ENCODE measurements at places on chromosomes 6 and 20.

- no peak for DNase-seq
Observed at GRCh38 chr20:21325296-21325695, 22.2 kb downstream of the XRN2 start.

DNA sequence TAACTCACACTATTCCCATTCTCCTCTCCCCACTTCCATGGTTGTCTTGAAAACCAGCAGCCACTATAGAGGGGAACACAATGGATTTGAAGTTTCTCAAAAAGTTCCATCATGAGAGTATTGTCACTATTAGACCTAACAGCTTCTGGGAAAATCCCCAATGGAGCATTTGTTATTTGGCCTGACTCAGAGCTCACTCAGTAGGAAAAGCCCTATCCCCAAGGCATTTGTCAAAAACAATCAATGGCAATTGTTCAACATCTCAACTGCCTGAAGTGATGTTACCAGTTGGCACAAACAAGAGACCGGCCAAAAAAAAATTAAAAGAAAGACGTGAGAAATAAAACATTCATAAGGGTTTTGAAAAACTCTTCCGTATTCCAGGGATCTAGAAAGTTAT is 98.8 kb downstream of the MYLK4 start:
- DNase-seq, result no peak

GRCh38 chr6:51049288-51049982 is 230.8 kb downstream of the TFAP2B start:
- no peak for DNase-seq

DNA sequence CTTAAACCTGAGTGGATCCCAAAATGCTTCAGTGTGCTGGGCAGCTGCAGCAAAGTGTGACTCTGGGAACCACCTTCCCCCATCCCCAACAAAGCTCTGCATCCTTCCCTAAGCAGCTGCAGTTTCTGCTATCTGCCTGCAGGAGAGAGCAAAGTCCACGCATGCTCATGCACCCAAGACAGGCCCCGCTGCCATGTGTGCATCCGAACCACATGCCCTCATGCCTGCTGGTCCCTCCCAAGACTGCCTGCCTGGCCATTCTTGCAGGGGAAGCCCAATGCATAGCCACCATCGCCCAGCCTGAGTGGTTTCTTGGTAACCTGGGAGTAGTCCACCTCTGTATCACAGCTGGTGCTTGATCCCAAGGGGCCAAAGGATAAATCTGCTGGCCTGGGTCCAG is 94.3 kb upstream of the OLIG3 start:
- DNase-seq, result no peak

DNA sequence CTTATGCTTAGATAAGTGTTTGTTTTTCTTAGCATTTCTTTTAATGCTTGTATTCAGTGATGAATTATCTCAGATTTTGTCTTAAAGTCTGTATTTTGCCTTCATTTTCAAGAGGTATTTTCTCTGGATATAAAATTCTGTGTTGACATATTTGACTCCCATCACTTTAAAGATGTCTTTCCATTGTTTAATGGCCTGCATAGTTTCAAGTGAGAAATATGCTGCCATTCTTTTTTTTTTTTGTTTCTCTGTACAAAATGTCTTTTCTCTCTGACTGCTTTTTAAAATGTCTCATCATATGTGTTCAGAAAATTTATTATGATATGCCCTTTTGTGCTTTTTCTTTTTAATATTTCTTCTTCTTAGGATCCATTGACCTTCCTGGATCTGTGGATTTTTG is 578.0 kb upstream of the NOX3 start:
- no peak for DNase-seq

- DNase-seq, result no peak
Observed at GRCh38 chr6:150667977-150668716, 68.5 kb downstream of the PLEKHG1 start.

- DNase-seq, result no peak
Observed at GRCh38 chr6:17622144-17622543, 22.0 kb downstream of the FAM8A1 start.

- DNase-seq, result no peak
Observed at GRCh38 chr20:15081261-15081660, 743.8 kb upstream of the FLRT3 start.

DNA sequence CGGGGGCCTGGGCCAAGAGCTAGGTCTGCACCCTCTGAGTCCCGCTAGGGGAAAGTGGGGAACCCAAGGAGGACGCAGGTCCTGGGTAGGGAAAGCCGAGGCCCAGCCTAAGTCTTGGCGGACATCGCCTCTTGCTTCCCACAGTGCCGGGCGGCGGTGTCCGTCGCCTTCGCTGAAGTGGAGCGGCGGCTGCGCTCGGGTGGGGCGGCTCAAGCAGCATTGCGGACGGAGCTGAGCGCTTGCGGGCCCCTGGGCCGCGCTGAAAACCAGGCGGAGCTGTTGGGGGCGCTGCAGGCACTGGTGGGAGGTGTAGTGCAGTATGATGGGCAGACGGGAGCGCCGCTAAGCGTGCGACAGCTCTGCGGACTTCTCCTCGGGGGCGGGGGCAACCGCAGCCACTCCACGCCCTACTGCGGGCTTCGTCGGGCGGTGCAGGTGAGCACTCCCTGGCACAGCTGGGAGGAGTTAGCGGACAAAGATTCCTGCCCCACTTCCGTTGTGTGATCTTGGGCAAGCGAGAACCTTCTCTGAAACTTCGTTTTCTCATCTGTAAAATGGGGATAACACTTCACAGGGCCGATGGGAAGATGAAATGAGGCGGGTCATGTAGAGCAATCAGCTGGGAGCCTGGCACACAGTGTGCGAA is 4.2 kb downstream of the PRSS16 start:
- peak; percentile 40 for DNase-seq

DNA sequence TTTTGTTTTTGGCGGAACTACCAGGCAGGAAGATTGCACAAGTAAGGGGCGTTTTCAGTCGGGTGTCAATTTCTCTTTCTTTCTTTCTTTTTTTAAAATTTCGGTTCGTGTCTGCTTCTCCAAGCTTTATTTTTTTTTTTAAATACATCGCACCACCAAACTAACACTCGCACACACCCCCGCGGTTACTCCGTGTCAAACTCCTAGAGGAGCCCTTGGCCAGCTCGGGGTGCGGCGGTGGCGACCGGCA is 338 bp downstream of the UTRN start:
- no peak for DNase-seq

DNA sequence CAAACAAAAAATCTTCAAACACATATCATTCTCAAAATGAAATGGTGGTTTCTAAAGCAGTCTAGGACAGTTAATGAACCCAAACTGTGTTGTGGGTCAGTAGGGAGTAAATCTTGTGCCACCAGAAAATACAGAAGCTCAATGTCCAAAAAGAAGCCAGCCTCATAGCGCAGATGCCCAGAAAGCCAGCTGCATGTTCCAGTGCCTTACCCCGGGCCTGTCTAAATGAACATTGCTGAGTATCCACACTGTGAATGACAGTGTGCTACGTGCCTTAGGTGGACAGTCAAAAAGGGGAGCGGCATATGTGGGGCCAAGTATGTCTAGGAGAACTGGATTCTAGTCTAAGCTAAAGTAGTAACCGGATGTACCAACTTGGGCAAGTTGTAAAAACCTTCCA is 10.9 kb downstream of the FYN start:
- no peak for DNase-seq

GRCh38 chr6:54617730-54618129 is 228.8 kb upstream of the FAM83B start:
- no peak for DNase-seq

- DNase-seq, result no peak
Observed at GRCh38 chr20:31815408-31816188, 3.6 kb upstream of the MYLK2 start.

- DNase-seq, result no peak
Observed at GRCh38 chr6:19818805-19819204, 18.4 kb upstream of the ID4 start.

Measured in stimulated activated CD4-positive, alpha-beta T cell treated with anti-CD3 and anti-CD28 coated beads, Interleukin-15, amount 100 ng/mL, for 1 hour (primary cell).